ENCODE measurements at places on chromosomes 16 and 17. TPM values are rescaled to one million over a fixed set of nuclear protein-coding genes. Genes with fewer than 3 reads are reported as not detected.

The NXN gene
- total RNA-seq: 163 TPM

The KCNJ16 gene
- total RNA-seq: not detected

DNA sequence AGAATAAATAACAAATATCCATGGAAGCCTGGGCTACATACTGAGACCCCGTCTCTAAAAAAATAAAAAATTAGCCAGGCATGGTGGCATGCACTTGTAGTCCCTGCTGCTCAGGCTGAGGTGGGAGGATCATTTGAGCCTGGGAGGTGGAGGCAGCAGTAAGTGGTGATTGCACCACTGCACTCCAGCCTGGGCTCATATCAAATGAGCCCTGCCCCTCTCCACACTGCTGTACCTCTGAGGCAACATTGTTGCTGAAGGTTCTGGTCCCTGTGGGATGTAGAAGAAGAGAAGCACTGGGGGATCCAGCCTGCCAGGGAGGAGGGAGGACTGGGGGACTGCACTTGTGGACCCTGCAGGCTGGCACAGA lies 11.4 kb upstream of the ARHGAP23 start:
- DNase-seq: no peak

DNA sequence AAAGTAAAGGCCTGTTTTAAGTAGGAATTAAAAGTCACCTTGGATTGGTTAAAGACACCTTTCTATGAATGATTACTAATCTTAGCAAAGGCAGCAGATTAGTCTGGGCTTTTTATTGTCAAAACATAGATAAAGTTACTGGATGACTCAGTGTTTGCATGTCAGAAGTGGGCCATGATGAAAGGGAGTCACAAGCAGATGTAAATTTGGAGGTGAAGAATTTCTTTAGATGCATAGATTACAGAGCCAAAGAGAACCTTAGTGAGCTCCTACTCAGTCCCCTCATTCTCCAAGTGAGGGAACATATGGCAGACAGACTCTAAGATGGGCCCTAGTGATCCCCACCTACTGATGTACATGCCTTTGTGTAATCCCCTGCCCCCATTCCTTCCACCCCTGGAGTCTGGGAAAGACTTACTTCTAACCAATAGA lies 124.5 kb downstream of the HS3ST3A1 start:
- no peak for DNase-seq

GRCh38 chr17:14318109-14318917 lies 17.4 kb downstream of the HS3ST3B1 start:
- no peak for DNase-seq

The SLC47A1 gene
- 1.7 TPM for total RNA-seq

- DNase-seq: no peak
Observed at GRCh38 chr17:17036524-17036998, 5.7 kb upstream of the MPRIP start.

GRCh38 chr17:61410141-61411010 lies 10.7 kb downstream of the TBX2 start:
- peak; percentile 26 for DNase-seq

DNA sequence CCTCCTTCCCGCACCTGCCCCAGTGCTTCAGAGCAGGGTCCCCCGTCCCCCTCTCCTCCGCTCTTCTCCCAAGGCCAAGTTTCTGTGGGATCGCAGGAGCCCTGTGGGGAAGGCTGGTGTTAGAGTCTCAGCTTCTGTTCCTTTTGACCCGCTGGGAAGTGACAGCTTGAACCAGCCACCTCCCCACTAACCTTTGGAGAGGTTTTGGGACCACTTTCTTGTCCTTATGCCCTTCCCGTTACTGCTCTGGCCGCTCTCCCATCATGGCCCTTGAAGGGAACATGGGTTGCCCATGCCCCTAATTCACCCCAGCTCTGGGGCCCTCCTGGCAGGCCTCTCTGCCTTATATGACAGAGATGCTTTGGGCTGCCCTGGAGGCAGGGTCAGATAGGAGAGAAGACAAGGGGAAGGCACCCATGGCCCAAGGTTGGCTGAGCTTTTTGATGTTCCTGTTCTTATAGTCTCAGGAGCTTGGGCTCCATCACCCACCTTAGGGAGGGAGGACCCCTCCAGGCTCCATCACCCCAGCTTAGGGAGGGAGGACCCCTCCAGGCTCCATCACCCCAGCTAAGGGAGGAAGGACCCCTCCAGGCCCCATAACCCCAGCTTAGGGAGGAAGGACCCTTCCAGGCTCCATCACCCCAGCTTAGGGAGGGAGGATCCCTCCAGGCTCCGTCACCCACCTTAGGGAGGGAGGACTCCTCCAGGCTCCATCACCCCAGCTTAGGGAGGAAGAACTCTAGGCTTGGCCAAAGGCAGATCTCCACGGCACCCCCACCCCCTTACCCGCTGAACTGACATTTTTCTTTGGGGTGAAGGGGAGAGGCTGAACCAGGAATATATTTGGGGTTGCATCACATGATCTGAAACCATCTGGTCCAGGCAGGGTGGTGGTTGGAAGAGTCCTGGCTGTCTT lies 45.0 kb downstream of the NT5M start:
- no peak for DNase-seq

- DNase-seq: no peak
Observed at GRCh38 chr16:46894036-46894672, 10.0 kb downstream of the GPT2 start.

- no peak for DNase-seq
Observed at GRCh38 chr16:8310323-8310722, 280.0 kb downstream of the TMEM114 start.

The TPSG1 gene
- total RNA-seq: not detected

GRCh38 chr17:1754430-1755112 lies 7.3 kb upstream of the SERPINF1 start:
- no peak for DNase-seq

DNA sequence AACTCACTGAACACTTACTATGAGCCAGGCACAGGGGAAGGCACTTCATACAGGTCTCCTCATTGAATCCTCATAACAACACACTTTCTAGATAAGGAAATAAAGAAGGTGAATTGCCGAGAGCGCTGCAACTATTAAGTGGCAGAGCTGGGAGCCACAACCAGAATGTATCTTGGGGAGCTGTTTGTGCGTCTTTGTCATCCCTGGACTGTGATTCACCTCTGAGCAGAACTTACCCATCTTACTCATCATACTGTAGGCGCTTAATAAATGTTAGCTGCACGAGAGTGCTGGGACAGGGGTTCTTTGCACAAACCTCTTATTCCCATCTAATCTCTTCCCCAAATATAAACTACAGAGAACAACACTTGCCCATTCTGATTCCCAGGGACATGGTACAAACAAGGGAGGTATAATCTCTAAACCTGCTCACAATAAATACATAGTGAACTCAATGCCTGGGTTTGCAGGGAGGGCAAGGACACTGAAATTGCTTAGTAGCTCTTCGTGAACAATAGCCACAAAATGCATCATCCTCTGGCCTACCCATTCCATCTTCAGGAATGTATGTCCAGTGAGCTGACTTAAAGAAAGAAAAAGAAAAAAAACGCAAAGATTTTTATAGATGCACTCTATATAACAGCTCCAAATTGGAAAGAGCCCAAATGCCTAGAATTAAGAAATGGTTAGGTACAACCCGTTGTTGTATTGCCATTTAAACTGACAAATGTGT lies 43.0 kb downstream of the MYO18A start:
- DNase-seq: no peak

The CHST6 gene
- 0.64 TPM for total RNA-seq

- DNase-seq: no peak
Observed at GRCh38 chr17:74512624-74513091, 18.6 kb downstream of the CD300LB start.

DNA sequence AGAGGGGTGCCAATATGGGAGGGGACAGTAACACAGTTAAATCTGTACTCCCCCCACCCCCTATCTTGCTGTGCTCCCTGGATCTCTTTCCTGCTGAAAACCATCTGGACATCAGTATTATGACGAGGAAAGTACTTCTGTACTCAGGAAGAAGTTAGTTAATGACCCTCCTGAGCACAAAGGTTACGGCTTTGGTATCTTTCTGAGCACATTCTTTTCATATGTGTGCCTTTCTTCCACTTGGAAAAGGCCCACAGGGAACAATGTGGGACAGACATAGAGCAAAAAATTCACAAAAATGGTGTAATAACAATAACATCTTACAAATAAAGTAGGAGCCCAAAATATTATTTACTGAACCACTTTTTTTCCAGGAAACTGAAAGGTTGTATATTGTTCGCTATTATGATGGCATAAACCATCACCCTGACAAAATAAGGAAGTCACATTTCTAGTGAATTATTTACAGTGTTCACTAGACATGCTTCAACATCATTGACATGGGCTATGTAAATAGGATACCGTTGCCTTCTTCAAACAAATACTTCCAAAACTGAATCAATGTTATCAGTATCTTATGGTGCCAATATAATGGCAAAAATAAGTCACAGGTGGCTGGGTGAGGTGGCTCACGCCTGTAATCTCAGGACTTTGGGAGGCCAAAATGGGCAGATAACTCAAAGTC lies 5.5 kb downstream of the WIPI1 start:
- no peak for DNase-seq

The KRT39 gene
- not detected for total RNA-seq

DNA sequence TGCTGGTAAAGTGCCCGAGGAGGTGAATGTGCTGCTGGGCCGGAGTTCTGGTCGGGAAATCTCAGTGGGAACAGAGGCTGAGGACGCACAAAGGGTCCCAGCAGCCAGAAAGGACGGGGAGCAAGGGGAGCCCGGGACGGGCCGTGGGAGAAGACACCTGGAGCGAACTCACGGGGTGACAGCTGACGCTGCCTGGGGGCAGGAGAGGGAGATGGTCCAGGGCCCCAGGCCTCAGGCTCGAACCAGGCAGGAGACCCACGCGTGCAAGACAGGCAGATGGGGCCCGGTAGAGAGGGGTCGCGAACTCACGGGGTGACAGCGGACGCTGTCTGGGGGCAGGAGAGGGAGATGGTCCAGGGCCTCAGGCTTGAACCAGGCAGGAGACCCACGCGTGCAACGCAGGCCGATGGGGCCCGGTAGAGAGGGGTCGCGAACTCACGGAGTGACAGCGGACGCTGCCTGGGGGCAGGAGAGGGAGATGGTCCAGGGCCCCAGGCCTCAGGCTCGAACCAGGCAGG lies 72.9 kb downstream of the METRNL start:
- no peak for DNase-seq

The SDR42E2 gene
- total RNA-seq: 0.13 TPM

DNA sequence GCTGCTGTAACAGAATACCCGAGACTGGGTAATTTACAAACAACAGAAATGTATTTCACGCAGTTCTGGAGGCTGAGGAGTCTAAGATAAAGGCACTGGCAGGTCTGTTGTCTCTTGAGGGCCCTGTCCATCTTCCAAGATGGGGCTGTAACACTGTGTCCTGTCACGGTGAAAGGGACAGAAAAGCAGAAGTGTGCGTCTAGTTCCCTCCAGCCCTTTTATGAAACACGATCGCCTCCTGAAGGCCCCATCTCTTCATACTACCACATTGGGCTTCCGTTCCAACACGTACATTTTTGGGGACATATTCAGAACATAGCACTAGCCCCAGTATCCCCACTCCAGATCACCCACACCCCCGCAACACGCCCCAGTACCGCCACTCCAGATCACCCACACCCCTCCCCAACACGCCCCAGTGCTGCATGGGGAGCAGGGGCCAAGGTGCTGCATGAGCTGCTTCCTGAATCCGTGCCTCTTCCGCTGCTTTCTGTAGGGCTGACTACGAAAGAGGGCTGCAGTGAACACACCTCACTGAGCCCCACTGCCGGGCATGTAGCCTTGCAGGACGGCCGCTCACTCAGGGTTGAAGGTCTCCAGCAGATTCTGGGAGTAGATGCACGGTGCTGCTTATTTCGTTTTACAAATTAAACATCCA lies 91.9 kb downstream of the RPTOR start:
- DNase-seq: no peak

DNA sequence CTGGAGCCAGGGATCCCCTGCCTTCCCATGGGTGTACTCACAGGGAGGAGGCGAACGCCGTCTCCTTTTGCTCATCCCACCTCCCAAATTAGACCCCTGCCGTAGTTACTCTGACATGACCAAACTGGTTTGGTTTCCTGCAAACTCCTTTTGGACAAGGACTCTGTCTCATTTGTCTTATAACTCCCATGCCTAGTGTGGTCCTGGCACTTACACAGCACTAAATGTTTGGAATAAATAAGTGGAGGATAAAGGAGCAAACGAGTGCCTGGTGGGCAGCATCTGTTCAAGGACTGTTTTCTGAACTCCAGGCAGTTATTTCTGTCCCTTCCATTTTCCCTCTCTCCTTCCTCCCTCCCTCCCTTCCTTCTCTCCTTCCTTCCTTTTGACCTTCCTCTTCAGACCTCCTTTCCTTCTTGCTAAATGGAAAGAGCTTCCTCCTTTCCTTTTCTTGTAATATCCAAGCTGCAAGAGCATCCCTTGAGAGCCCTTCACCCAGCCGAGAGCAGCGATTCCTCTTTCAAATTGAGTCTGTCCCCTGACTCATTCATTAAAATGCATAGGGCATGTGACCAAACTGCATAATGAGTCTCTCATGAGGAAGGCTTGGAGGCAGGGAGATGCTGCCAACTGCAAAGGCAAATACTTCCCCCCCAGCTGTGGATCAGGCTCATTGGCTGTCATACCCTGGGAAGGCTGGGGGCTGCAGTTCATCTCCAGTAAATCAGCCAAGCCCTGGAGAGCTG lies 36.8 kb downstream of the CHD9 start:
- DNase-seq: peak; percentile 67

DNA sequence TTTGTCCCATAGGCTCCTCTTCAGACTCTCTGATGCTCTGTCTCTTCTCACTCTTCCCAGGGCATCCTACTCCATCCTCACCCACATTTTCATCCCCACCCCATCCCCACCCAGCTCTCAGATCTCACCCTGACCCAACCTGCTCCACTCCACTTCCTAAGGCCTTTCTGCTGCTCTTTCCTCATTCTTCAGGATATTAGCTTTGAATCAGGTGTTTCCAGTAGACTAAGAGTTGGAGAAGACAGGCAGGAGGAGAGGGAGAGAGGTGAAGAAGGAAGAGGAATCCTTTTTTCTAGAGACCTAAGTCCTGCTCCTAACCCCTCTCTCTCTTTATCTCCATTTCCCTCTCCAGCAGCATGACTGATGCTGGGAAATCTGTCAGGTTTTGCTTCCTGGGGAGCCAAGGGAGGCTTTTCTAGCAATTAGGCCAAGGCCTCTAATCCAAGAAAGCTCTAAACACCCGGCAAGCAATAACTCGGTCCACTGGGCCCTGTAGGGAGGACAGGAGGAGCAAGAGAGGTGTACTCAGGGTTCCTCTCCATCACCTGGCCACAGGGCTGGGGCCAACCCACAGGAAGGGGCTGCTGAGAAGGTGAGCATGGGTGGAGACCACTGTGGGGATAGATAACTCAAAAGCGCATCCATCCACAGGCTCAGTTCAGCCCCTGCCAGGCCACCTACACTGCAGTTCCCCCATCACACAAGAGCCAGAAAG lies 133.3 kb downstream of the TMEM132E start:
- DNase-seq: no peak

The DRC3 gene
- 1.5 TPM for total RNA-seq
